ENCODE measurements at places on chromosomes 12 and 14. TPM values are rescaled to one million over a fixed set of nuclear protein-coding genes. Genes with fewer than 3 reads are reported as not detected.

MIP gene
- total RNA-seq = not detected

CAPZA3 gene
- total RNA-seq = not detected

ASCL1 gene
- not detected for total RNA-seq

CCDC175 gene
- not detected for total RNA-seq

RD3L gene
- not detected for total RNA-seq

FOXG1 gene
- not detected for total RNA-seq

TMEM30B gene
- 33.7 TPM for total RNA-seq

STYK1 gene
- total RNA-seq = 4.8 TPM

AVPR1A gene
- total RNA-seq = under 0.01 TPM

IFNG-AS1 gene
- total RNA-seq = not detected

PRKCH gene
- 8.8 TPM for total RNA-seq

C14orf180 gene
- not detected for total RNA-seq

C12orf42 gene
- not detected for total RNA-seq

ANP32D gene
- not detected for total RNA-seq

ANKRD33 gene
- total RNA-seq = not detected

KLRK1 gene
- not detected for total RNA-seq
